ENCODE measurements at places on chromosomes 11 and 22.
A peak's percentile ranks its signal among the peaks of the same experiment; 100 is the strongest.

DNA sequence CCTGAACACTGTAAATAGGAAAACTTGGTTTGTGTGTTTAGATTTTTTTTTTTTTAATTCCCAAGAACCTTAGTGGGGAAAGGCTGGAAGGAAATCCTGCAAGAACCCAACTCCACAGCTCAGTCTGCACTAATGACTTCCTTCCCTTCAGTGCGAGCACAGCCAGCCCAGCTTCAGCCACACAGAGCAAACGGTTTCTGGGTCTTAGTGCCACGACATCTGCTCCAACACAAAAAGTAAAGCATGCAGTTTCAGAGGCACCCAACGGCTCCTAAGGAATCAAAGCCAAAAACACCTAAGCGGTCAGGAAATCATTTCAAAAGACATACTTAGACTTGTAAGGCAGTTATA lies 236.1 kb downstream of the TTC28 start:
- DNase-seq: no peak

DNA sequence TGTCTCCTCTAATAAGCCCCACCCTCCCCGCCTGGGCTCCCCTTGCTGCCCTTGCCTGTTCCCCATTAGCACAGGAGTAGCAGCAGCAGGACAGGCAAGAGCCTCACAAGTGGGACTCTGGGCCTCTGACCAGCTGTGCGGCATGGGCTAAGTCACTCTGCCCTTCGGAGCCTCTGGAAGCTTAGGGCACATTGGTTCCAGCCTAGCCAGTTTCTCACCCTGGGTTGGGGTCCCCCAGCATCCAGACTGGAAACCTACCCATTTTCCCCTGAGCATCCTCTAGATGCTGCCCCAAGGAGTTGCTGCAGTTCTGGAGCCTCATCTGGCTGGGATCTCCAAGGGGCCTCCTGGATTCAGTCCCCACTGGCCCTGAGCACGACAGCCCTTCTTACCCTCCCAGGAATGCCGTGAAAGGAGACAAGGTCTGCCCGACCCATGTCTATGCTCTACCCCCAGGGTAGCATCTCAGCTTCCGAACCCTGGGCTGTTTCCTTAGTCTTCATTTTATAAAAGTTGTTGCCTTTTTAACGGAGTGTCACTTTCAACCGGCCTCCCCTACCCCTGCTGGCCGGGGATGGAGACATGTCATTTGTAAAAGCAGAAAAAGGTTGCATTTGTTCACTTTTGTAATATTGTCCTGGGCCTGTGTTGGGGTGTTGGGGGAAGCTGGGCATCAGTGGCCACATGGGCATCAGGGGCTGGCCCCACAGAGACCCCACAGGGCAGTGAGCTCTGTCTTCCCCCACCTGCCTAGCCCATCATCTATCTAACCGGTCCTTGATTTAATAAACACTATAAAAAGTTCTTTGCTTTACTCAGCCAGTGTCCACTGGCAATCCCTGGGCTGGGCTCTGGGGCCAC lies 14.4 kb downstream of the TSKU start:
- DNase-seq: no peak

- no peak for DNase-seq
These were observed 76.3 kb downstream of the BUD13 start for GRCh38 chr11:116696381-116696941.

- DNase-seq: peak; percentile 44
These were observed 657 bp downstream of the ELMOD1 start for GRCh38 chr11:107591378-107592230.

- no peak for DNase-seq
These were observed 439 bp downstream of the SNX32 start for GRCh38 chr11:65834202-65834601.

DNA sequence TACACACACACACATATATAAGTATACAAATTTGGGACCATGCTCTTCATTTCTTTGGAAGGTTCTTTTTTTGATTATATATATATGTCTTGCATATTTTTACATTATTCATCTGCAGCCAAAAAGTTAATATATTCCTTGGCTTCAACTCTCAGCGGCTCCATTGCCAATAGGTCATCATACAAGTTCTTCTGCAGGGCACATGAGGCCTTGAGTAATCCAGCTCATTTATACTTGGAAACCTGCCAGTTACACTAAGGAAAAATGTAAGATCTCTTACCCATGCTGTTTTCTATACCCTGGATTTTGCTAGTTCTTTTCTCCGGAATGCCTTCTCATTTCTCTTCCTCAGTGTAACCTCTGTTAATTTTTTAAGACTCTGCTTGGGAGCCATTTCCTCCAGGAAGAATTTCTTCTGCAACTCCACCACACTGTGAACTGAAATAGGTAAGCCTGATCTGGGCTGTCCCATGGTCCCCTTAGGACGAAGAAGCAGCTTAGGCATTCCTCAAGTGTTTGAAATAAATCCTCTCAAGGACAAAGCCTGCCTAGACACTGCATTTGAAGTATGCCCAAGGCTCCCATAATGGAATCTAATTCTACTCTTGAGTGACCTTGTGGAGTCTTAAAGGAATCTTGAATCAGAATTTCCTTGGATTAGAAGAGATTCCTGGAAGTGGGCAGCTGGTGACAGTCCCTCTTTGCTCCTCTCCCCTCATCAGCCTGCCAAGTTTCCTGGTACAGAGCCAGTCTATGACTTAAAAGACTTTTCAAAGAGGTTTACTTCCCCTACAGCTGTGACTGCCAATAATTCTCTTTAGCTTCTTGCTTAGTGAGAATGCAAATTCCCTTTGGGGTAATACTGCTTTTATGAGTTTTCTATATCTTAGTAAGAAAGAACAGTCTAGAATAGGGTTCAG lies 182.8 kb downstream of the C11orf87 start:
- no peak for DNase-seq

- no peak for DNase-seq
These were observed 69.9 kb downstream of the SLC5A12 start for GRCh38 chr11:26651916-26652315.

DNA sequence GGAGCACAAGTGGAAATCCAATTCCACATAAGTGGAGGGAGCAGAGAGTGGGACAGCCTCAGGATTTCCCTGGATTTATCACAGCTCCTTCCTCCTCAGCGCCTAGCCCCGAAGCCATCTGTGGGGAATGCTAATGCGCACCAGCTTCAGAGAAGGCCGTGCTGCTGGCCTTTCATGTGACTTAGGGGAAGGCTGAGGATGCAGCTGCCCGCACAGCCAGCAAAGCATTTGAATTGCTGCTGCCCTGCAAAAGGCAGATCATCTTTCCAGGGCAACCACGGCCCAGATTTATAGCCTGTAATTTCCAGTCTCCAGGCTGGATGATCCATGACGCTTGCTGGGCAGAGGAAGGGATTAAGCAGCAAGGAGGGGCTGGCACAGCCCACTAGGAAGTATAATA lies 29.9 kb downstream of the SYN3 start:
- DNase-seq: no peak

DNA sequence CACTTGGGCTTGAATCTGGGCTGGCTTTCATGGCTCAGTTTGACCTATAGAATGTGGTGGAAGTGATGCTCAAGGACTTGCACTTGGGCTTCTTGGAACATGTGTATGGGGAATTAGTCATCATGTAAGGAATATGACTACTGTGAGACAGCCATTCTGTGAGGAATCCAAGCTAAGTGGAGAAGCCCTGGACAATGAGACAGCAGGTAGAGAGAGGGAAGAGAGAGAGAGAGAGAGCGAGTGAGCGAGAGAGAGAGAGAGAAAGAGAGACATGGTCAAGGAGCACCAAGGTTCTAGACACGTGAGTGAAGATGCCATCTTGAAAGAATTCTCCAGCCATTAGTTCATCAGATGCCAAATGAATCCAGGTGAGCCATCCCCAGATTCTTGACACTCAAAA lies 261.6 kb upstream of the SORL1-AS1 start:
- DNase-seq: no peak

DNA sequence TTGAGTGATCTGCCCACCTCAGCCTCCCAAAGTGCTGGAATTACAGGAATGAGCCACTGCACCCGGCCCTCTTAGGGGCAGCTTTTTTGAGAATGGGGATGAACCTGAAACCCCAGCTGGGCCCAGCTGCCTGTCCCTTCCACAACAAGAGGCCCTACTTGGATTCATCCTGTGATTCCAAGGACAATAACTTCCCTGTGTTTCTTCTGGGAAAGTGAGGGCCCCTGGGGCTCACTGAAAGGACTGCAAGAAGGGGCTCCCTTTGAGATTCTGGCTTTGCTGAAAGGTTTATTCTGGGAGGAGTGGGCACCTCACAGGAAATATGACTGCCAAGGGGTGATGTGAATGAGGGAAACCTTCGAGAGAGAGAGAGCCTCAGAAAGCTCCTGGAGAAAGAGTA lies 12.3 kb upstream of the GNAZ start:
- no peak for DNase-seq

GRCh38 chr11:93493252-93493897 lies 49.8 kb downstream of the SMCO4 start:
- no peak for DNase-seq

GRCh38 chr11:20022363-20023081 lies 137.8 kb downstream of the DBX1 start:
- DNase-seq: no peak

DNA sequence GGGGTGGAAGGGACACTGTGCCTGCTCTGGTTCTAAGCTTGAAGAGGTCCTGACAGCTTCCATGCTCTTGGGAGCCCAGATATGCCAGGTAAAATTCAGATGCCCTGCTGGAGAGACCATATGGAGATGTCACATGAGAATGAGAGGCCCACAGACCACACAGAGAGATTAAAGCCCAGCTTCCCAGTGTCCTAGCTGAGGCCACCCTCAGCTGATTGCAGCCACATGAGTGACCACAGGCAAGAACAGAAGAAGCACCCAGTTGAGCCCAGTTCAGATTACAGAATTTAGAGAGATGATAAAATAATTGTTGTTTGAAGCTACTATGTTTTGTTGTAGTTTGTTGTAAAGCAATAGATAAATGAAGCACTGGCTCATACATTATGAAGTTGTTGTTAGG lies 14.4 kb upstream of the PVALB start:
- no peak for DNase-seq

GRCh38 chr11:2752923-2753322 lies 53.1 kb upstream of the KCNQ1OT1 start:
- DNase-seq: no peak

- peak; percentile 70 for DNase-seq
These were observed at the start of gene FERMT3 for GRCh38 chr11:64206457-64207255. TSS of gene FERMT3 (plus strand) at chr11:64206721. CDS start at chr11:64207365, 644 bp downstream.

DNA sequence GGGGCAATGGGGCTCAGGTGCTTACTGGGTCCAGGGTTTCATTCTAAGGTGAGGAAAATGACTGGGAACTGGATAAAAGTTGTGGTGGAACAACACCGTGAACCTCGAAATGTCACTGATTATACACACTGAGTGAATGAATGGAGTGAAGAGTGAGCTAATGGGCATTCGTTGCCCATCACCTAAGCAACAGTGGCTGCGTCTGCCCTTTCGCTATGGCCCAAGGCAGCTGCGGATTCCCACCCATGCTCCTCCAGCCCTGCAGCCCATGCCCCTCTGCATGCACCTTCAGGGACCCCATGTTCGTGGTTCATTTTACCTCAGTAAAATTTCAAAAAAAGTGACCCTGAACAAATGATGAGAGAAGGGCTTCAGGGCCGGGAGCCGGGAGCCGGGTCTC lies 196.3 kb downstream of the CTTN start:
- DNase-seq: no peak

GRCh38 chr11:102476812-102477211 lies 24.2 kb upstream of the TMEM123 start:
- no peak for DNase-seq

GRCh38 chr11:72683782-72684200 lies 9.6 kb upstream of the PDE2A start:
- DNase-seq: peak; percentile 77

- DNase-seq: no peak
These were observed 15.0 kb upstream of the PITPNB start for GRCh38 chr22:27934069-27934468.

DNA sequence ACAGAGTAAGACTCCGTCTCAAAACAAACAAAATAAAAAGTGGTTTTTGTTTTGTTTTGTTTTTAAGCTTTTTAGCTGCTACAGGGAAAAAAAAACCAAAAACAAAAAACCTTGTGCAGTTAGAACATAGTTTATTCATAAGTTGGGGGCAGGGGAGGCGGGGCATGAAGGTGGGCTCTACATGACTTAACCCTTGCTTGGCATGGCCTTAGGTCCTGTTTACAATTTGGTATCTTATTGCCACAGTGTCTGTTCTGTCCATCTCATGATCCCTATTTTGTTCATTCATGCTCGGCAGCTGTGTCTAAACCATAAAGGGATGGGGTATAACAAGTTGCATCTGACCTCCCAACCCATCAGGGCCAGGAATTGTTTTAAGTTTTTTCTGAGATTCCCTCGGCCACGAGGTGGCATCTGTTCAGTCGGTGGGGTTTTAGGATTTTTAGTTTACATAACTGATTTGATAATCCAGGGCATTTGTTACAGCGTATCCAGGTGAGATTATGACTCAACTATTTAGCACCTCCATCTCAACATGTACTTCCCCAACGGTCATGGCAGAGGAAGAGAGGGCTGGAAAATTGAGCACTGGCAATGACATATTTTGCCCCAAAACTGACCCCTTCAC lies 6.9 kb downstream of the AP5B1 start:
- no peak for DNase-seq

DNA sequence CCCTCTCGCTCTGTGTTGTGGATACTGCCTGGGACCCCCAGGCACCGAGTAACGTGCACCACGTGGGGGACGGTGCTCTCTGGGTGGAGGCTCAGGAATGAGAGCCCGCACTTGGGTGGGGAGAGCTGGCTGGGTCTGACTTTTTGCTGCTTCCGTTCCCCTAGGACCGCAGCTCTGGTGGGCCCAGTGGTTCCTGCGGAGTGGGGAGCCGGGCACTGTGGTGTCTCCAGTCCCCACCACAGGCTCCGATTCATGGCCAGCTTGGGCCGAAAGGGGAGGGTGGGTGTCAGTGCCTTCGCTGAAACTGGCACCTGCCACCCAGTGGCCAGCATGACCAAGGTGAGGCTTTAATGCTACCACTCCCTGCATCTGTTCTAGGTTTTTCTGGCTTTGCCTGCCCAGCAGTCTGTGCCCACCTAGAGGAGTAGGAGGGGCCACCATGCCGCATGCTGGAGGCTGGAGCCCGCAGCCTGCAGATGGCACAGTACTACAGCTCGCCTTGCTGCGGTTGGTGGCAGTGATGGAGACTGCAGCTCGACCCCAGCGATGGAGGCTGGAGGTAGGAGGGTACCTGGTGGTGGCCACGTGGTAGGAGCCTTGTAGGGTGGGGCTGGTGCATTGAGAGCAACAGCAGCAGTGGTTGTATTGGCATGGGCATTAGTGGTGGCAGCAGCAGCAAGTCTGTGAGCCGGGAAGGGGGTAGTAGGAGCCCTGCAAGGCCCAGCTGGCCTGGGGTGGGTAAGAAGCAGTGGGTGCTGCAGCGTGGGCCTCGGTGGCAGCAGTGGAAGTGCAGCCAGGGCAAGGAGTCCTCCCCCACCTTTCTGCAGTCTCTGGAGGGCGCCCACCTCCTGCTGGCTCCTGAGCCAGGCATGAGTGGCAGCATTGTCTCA lies 118.8 kb upstream of the VPREB1 start:
- DNase-seq: no peak

GRCh38 chr11:86068138-86068871 lies 579 bp downstream of the PICALM start:
- peak; percentile 44 for DNase-seq

- DNase-seq: no peak
These were observed 17.2 kb downstream of the TOB2 start for GRCh38 chr22:41429232-41429950.

GRCh38 chr11:57240007-57240406 lies 3.0 kb upstream of the APLNR start:
- no peak for DNase-seq

Data from activated naive CD4-positive, alpha-beta T cell treated with Interleukin-2 at 50 U/mL for 16 hours (primary cell).